ENCODE measurements at places on chromosomes 4 and X.

- DNase-seq, result no peak
Measured at GRCh38 chr4:151983854-151984253, 223.0 kb upstream of the GATB start.

DNA sequence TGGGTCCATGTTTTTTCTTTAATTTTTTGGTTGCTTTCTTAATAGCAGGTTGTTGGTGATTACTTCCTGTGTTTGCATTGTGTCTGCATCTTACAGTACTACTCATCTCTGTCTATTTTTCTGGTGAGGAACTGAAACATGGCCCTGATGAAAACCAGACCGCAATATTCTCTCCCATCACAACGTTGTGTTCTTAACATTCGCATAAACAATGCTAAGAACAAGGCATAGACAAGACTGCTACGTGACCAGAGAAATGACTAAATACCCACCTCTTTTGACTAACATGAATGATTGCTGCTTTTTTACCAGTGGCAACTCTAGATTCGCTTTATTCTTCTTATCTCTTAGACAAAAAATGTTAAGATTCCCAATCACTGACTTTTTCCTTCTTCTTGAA is 179.1 kb downstream of the GC start:
- no peak for DNase-seq

DNA sequence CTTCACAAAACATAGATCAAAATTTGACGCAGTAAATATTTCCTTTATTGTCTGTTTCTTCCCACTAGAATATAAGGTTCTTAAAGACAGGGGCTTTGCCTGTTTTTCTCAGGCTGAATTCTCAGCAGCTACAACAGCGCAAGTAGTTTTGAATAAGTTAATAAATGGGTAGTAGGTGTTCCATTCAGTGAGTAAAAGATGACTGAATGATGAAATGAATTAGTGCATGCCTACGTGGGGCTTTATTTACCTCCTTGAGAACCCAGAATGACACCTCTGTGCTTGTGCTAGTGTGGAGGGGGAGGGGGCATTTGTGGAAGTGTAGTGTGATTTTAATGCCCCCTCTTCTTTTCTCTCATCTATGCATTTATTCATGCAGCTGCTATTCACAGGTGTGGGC is 278.9 kb downstream of the FBXW7 start:
- no peak for DNase-seq

DNA sequence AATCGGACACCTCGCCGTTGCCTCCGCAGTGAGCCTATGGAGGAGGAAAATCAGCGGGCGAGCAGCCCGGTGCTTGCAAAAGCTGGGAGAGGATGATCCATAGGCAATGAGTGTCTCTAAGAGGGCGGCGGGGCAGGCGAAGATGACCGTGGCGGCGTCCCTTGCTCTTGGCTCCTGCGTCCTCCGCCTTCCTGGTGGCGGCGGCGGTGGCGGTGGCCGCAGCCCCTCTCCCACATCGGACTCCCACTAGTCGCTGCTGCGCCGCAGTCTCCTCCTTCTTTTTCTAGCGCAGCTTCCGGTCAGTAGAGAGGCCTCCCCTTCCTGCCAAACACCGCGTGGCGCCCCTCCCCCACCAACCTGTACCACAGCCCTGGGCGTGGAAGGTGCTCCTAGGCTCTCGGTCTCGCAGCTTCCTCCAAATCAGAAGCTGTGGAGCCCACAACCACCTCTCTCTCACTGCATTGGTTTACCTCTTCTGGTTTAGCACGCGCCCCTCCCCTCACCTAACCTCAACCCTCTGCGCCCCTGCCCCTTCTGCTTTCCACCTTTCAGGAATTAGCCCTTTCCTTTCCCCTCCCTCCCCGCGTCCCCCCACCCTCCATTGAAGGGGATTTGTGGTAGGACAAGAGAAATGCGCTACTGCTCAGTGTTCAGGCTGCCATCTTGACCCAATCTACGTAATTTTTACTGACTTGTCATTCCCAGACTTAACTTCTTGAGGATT is at the start of gene SPIN3:
Gene SPIN3, minus strand, starts transcription at position 271 of the 724 bp plus-strand sequence. CDS start 594 bp downstream, outside the sequence.
- peak; percentile 74 for DNase-seq

DNA sequence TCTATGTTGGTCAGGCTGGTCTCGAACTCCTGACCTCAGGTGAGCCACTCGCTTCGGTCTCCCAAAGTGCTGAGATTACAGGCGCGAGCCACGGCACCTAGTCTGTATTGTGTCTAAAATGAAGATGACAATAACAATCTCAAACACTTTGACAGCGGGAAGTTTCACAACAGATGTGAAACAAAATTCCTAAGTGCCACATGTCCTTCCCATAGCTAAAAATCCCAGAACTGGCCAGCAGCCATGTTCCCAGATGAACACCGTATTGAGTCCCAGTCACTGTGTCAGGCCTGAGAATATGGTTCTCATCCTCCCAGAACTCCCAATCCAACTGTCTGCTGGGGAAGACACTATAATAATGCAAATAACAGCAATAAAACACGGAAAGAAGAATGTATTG is 16.4 kb upstream of the KLHL8 start:
- DNase-seq, result peak; percentile 21

DNA sequence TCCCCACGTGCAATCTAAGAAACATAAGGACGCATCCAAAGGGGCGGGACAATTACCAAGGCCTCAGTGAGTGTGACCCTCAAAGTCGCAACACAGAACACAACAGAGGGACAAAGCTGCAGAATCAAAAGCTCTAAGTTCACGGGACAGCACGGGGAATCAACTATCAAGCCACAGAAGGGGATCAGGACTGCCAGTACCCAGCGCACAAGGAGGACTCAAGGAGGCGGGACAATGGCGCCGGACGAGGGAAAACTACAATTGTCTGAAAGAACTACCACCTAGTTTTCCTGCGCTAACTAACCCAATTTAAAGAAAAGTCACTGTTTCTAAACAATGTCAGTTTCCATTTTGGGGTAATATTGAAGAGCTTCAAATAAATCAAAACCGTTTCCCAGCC is 1.3 kb downstream of the FAM53A start:
- no peak for DNase-seq

GRCh38 chrX:31117266-31117665 is 45.4 kb upstream of the FTHL17 start:
- no peak for DNase-seq

DNA sequence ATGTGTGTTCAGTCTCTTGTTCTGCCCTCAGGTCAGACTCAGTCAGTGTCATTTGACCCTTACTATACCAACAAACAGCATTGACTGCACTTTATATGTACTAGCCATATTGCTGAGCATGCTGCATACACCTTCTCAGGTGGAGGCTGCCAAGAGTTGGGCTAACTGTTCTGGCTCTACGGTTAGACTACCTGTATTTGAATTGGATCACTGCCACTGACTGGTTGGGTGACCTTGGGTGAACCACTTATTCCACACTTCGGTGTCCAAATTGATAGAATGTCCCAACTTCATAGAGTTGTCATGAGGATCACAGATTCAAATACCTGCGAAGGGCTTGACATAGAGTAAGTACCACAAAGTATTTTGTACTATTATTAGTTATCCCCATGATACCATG is 91.2 kb upstream of the GPR50 start:
- DNase-seq, result no peak

DNA sequence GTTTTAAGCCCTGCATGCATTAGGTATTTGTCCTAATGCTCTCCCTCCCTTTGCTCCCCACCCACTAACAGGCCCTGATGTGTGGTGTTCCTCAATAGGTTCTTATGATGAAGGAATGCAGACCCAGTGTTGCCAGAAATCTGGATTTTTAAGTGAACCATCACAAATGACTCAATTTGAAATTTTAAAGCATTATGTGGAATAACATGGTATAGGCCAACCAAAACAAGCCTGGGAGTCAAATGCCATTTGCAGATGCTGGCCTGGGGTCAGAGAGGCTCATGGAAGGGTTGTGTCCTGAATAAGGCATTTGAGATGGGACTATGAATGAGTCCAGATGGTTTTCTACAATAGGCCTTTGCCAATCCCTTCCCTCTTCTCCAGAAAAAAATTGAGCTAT is 179.6 kb downstream of the SHROOM3 start:
- DNase-seq, result peak; percentile 98
